Natural killer cell treated with Interleukin-12 subunit alpha and Interleukin-12 subunit beta and Interleukin-15 and Interleukin-18, amount 100 ng/mL, for 72 hours (primary cell): ENCODE measurements at places on chromosomes 13 and 19. TPM values are rescaled to one million over a fixed set of nuclear protein-coding genes. Genes with fewer than 3 reads are reported as not detected.
A peak's percentile ranks its signal among the peaks of the same experiment; 100 is the strongest.

- H3K4me3 ChIP-seq: no peak overlapping the region
- H3K27ac ChIP-seq: no peak overlapping the region
- DNase-seq: no peak
- H3K4me1 ChIP-seq: peaks cover 9% of the 10 kb centered on the region
These were observed 15.8 kb upstream of the ELF1 start for GRCh38 chr13:41034881-41035280.

GRCh38 chr13:101327871-101328270, 88.4 kb downstream of the NALCN start:
- H3K27me3 ChIP-seq: no peaks in the 10 kb centered on the region
- DNase-seq: no peak
- H3K27ac ChIP-seq: no peak overlapping the region
- no peak overlapping the region for H3K4me3 ChIP-seq

Gene HRC
- not detected for total RNA-seq

Gene ZSCAN4
- not detected for total RNA-seq

GRCh38 chr13:106425661-106426060, 109.8 kb downstream of the EFNB2 start:
- peaks cover 7% of the 10 kb centered on the region for H3K27me3 ChIP-seq
- H3K4me1 ChIP-seq: no peaks in the 10 kb centered on the region
- H3K27ac ChIP-seq: no peak overlapping the region
- H3K36me3 ChIP-seq: no peaks in the 10 kb centered on the region

DNA sequence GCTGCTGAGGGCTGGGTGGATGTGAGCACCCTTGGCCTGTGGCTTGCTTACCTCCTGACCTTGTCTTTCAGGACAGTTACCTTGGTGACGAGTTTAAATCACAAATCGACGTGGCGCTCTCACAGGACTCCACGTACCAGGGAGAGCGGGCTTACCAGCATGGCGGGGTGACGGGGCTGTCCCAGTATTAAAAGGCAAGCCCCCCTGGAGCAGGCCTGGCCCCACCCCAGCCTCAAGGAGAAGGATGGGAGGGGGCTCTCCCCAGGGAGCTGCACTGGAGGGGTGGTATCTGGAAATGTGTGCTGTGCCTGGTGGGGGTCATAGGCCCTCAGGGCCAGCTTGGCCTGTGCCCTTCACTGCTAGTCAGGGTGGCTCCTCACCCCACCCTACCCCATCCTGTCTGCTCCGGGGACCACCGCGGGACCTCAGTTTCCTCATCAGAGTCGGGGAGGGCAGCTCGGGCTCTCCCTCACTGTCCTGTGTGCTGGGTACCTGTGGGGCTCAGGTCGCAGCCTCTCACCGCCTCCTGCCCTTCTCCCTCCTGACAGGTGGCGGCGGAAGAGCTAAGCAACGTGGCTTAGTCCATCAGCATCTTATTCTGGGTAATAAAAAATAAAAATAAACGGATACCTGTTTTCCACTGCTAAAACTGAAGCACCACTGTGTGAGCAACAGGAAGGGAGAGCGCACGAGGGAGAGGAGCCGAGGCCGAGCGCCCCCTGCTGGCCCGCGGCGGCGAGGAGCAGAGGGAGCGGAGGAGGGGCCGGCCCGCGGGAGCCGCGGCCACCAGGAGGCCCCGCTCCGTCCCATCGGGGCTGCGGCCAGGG, 29.8 kb downstream of the CERS1 start:
- no peak overlapping the region for H3K4me3 ChIP-seq
- H3K27me3 ChIP-seq: peaks cover 3% of the 10 kb centered on the region
- no peak for DNase-seq
- no peaks in the 10 kb centered on the region for H3K36me3 ChIP-seq
- H3K27ac ChIP-seq: no peak overlapping the region

DNA sequence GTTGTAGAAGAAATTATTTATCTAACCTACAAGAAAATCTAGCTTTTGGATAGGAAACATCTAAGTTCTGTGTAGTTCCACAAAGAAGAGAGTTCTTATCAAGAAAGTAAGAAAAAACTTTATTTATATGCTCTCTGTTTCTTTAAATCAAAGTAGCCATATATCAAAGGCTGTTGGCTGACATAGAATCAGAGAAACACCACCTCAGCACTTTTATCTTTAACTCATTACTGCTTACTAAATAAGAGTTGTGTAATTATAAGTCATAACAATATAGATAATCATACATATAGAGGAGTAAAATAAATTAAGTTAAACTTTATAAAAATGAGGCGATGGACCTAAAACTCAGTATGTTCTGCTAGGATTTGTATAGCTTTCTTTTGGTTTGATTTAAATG, 570.6 kb downstream of the PCDH17 start:
- H3K27ac ChIP-seq: no peak overlapping the region
- no peak overlapping the region for H3K4me3 ChIP-seq
- no peaks in the 10 kb centered on the region for H3K36me3 ChIP-seq

- no peak for DNase-seq
- peak overlapping the region; percentile 94 for H3K4me3 ChIP-seq
- H3K36me3 ChIP-seq: peaks cover 12% of the 10 kb centered on the region
- no peaks in the 10 kb centered on the region for H3K27me3 ChIP-seq
- H3K27ac ChIP-seq: peak overlapping the region; percentile 61
These were observed 7.7 kb downstream of the PEAK3 start for GRCh38 chr19:2274185-2274711.

GRCh38 chr19:28793391-28794168, 419.4 kb downstream of the UQCRFS1 start:
- peaks cover 32% of the 10 kb centered on the region for H3K27me3 ChIP-seq
- H3K27ac ChIP-seq: no peak overlapping the region
- peaks cover 11% of the 10 kb centered on the region for H3K36me3 ChIP-seq

GRCh38 chr13:28707629-28708427, 10.9 kb downstream of the SLC46A3 start:
- no peak for DNase-seq
- peaks cover 12% of the 10 kb centered on the region for H3K4me1 ChIP-seq
- H3K4me3 ChIP-seq: peak overlapping the region; percentile 25
- no peak overlapping the region for H3K27ac ChIP-seq
- no peaks in the 10 kb centered on the region for H3K27me3 ChIP-seq
- H3K36me3 ChIP-seq: no peaks in the 10 kb centered on the region

Gene FOXA3
- total RNA-seq: 0.19 TPM

Gene PALM
- total RNA-seq: not detected

Gene SOX21
- not detected for total RNA-seq

DNA sequence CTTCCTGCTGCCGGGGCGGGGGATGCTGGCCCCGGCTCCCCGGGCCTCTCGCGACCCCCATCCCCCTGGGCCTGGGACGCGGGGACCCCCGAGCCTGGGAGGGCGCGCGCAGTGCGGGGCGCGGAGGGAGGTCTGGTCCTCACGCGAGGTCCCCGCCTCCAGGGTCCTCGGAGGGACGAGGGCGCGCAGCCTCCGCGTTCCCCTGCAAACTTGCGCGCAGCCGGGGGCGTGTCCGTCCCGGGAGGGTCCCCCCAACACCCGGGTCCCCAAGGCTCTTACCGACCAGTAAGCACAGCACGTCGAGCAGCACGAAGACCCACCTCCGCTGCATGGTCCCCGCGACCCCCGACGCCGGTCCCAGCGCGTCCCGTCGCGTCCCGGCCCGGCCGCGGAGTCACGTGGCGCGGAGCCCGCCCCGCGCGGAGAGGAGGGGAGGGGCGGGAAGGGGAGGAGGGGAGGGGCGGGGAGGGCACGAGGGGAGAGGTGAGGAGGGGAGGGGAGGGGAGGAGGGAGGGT, at the start of gene PLPP2:
Gene PLPP2 (minus strand): TSS at position 398 of the 516 bp plus-strand sequence. CDS start 67 bp downstream, at position 331.
- H3K27me3 ChIP-seq: peaks cover 21% of the 10 kb centered on the region
- H3K4me1 ChIP-seq: peaks cover 3% of the 10 kb centered on the region
- peak within 1 kb of the TSS; percentile 41 for H3K4me3 ChIP-seq
- no peak for DNase-seq

- DNase-seq: no peak
- no peak overlapping the region for H3K4me3 ChIP-seq
- H3K27ac ChIP-seq: no peak overlapping the region
- peaks cover 19% of the 10 kb centered on the region for H3K27me3 ChIP-seq
These were observed 361.6 kb downstream of the COG6 start for GRCh38 chr13:40016953-40017660.

GRCh38 chr19:18290302-18291018, 9.0 kb upstream of the JUND start:
- peak overlapping the region; percentile 97 for H3K4me3 ChIP-seq
- H3K27ac ChIP-seq: peak overlapping the region; percentile 73
- H3K27me3 ChIP-seq: no peaks in the 10 kb centered on the region

Gene DACH1
- not detected for total RNA-seq

- peaks cover 6% of the 10 kb centered on the region for H3K36me3 ChIP-seq
- no peak overlapping the region for H3K4me3 ChIP-seq
- no peak for DNase-seq
- H3K4me1 ChIP-seq: no peaks in the 10 kb centered on the region
- H3K27ac ChIP-seq: no peak overlapping the region
- no peaks in the 10 kb centered on the region for H3K27me3 ChIP-seq
These were observed 465.1 kb upstream of the PCDH20 start for GRCh38 chr13:61880578-61881283.

GRCh38 chr13:64083811-64084210, 2668.2 kb upstream of the PCDH20 start:
- H3K4me1 ChIP-seq: no peaks in the 10 kb centered on the region
- H3K36me3 ChIP-seq: peaks cover 8% of the 10 kb centered on the region
- H3K27ac ChIP-seq: no peak overlapping the region

Gene RPS16
- 1,854 TPM for total RNA-seq

Gene ASF1B
- total RNA-seq: 89.3 TPM

DNA sequence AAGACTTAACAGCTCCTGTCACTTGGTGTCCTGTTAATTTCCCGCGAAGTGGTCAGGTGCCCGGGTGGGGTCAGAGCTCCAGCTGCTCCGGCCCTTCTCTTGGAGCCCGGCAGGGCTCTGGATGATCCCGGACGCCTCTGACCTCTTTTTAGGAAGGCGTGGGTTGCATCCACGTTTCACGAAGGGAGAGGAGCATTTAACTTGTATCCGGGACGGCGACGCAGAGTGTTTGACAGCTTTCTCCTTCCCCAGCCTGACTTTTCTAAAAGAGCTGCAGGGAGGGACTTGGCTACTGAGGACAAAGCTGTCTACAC, 656 bp downstream of the ZNF155 start:
- H3K27me3 ChIP-seq: no peaks in the 10 kb centered on the region
- DNase-seq: no peak
- H3K4me3 ChIP-seq: peak overlapping the region; percentile 88
- no peaks in the 10 kb centered on the region for H3K4me1 ChIP-seq
- H3K27ac ChIP-seq: peak overlapping the region; percentile 87

GRCh38 chr19:5103061-5103701, 134.3 kb downstream of the KDM4B start:
- DNase-seq: no peak
- no peaks in the 10 kb centered on the region for H3K4me1 ChIP-seq
- H3K4me3 ChIP-seq: no peak overlapping the region
- H3K27ac ChIP-seq: no peak overlapping the region

Gene POLR2I
- total RNA-seq: 40.7 TPM

- peaks cover 16% of the 10 kb centered on the region for H3K27me3 ChIP-seq
- DNase-seq: no peak
- no peak overlapping the region for H3K4me3 ChIP-seq
- H3K36me3 ChIP-seq: no peaks in the 10 kb centered on the region
These were observed 5.3 kb upstream of the HOMER3 start for GRCh38 chr19:18946335-18946734.

GRCh38 chr19:32581705-32582179, 752 bp downstream of the PDCD5 start:
- no peaks in the 10 kb centered on the region for H3K27me3 ChIP-seq
- H3K36me3 ChIP-seq: peaks cover 19% of the 10 kb centered on the region
- peaks cover 22% of the 10 kb centered on the region for H3K4me1 ChIP-seq
- peak overlapping the region; percentile 96 for H3K4me3 ChIP-seq

- H3K4me3 ChIP-seq: peak overlapping the region; percentile 91
- no peaks in the 10 kb centered on the region for H3K27me3 ChIP-seq
- H3K36me3 ChIP-seq: no peaks in the 10 kb centered on the region
- DNase-seq: peak; percentile 59
- H3K4me1 ChIP-seq: peaks cover 17% of the 10 kb centered on the region
- peak overlapping the region; percentile 88 for H3K27ac ChIP-seq
These were observed 654 bp downstream of the STAP2 start for GRCh38 chr19:4337906-4338440.

Gene RAD23A
- 148 TPM for total RNA-seq

DNA sequence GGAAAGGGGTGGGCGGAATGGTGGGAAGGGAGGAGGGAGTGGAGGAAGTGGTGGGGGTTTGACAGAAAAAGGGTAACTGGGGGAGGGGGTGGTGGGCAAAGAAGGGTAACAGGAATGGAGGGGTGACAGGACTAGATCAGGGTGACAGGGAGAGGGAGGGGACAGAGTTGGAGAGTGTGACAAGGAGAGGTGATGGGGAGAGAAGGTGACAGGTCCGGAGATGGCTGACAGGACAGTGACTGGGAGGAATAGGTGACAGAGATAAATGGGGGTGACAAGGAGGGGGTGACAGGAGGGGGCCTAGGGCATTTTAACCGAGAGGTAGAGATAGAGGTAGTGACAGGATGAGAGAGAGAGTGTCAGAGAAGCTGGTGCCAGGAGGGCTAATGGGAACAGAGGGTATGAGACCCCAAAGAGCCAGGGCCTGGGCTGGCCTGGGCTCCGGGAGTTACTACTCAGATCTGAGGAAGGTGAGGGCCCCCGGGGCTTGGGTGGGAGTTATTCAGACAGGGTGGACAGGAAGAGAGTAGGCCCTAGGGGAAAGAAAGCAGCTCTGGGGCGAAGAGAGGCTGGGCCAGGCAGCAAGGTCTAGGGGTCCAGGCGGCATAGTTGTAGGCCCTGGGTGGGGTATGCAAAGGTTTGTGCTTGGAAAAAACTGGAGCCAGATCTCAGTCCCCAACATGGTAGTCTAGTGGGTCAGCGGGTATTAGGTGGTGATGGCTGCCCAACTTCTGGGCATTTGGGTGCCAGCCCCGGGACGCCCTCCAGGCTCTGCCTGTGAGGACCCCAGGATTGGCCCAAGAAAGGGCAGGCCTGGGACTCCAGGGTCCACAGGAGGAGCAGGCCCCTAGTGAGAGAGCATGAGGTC, 660 bp downstream of the CIC start:
- H3K27ac ChIP-seq: no peak overlapping the region
- H3K36me3 ChIP-seq: no peaks in the 10 kb centered on the region
- H3K27me3 ChIP-seq: no peaks in the 10 kb centered on the region
- H3K4me1 ChIP-seq: peaks cover 35% of the 10 kb centered on the region
- no peak overlapping the region for H3K4me3 ChIP-seq

GRCh38 chr13:41788552-41788951, 172.4 kb downstream of the VWA8 start:
- no peak overlapping the region for H3K27ac ChIP-seq
- H3K4me1 ChIP-seq: no peaks in the 10 kb centered on the region
- H3K36me3 ChIP-seq: no peaks in the 10 kb centered on the region

DNA sequence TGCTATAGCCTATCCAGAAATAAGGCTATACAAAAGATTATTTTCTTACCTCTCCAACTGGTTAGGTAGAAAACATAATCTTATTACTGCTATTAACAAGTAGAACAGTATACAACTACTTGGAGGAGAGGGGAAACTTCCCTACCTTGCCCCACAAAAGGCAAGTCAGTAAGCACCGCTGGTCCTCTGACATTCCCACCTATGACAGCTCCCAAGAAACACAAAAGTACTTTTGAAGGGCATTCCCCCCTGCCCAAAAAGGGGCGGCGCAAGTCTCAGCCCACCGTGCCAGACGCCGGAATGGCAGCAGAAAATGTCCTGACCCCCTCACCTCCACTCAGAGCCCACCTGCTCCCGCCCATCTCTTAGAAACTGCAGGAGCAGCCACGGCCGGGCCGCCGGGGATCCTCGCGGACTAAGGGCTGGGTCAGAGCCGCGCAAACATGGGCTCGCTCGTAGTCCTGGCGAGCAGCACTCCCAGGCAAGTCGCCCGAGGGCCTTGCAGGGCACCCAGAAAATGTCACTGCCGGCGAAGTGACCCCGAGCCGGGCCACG, 437 bp downstream of the SUCLA2 start:
- H3K27ac ChIP-seq: peak overlapping the region; percentile 77
- peak overlapping the region; percentile 95 for H3K4me3 ChIP-seq
- peak; percentile 61 for DNase-seq
- no peaks in the 10 kb centered on the region for H3K36me3 ChIP-seq
